Esophagus squamous epithelium (tissue), 5 donors: ENCODE measurements at places on chromosomes 12 and 14.

DNA sequence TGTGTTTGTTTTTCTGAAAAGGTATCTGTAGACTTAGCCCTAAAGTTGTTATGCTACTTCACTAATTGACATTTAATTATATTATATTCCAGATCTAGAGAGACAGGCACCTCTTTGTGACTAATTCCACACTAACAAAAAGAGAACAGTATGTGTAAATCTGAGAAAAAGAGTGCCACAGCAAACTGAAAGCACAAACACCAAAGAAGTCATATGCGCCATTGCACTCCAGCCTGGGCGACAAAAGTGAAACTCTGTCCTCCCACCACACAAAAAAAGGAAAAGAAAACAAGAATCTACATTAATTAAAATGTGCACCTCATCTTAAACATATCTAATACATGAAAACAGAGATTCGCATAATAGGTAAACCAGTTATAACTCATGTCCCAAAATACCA is 4.4 kb upstream of the CSRNP2 start:
- no peak for DNase-seq

DNA sequence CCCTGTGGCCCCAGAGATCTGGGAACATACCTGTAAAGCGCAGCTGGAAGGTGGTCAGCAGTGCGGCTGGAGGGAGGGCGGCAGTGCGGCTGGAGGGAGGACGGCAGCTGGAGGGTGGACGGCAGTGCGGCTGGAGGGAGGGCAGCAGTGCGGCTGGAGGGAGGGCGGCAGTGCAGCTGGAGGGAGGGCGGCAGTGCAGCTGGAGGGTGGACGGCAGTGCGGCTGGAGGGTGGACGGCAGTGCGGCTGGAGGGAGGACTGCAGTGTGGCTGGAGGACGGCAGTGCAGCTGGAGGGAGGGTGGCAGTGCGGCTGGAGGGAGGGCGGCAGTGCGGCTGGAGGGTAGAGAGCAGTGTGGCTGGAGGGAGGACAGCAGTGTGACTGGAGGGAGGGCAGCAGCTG is 23.5 kb downstream of the LRCOL1 start:
- DNase-seq = no peak

DNA sequence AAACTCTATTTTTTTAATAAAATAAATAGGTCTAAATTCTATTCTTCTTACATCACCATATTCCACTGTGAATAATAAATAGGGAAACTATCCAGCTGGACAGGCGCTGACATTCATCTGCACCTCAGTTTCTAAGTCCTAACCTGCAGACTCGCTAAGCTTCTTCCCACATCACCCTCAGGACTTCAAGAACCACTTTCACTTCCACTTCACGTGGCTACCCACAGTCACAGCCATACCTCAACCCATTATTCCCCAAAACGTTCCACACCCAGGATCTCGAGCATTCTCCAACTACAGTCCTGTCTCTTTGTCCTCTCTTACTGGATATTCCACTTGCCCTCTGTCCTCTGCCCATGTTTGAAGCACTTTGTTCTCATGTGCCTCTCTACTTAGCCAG is 71.1 kb downstream of the C2CD5 start:
- no peak for DNase-seq

- no peak for DNase-seq
Observed at GRCh38 chr12:108792361-108793292, 61.3 kb upstream of the CORO1C start.

DNA sequence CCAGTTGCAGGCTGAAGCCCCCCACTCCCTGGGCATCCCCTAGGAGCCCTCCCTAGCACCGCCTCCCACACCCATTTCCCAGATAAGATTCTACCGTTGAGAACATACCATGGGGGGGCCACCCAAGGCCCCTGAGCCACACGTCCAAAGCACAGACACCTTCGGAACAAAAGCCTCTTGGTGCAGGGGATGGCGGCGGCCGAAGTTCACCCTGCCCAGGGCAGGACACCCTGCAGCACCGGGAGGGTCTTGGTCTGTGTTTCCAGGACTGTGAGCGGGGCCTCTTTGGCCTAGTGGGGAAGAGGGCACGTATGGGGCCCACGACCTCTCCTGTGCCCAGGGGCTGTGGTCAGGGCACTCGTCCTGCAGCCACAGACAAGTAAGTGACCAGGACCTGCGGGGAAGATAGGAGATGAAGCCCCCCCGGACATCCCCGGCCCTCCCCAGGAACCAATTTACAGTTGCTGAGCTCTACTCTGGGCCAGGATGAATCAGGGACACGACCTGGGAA is 154.3 kb upstream of the C14orf180 start:
- DNase-seq = no peak
